ENCODE measurements at places on chromosomes 3 and 15.
A peak's percentile ranks its signal among the peaks of the same experiment; 100 is the strongest.

GRCh38 chr3:87354398-87354797 lies 78.0 kb upstream of the POU1F1 start:
- DNase-seq: no peak

- no peak for DNase-seq
Measured at GRCh38 chr15:50140098-50140497, 21.1 kb upstream of the ATP8B4 start.

- DNase-seq: no peak
Measured at GRCh38 chr3:33658991-33659848, 58.8 kb downstream of the CLASP2 start.

DNA sequence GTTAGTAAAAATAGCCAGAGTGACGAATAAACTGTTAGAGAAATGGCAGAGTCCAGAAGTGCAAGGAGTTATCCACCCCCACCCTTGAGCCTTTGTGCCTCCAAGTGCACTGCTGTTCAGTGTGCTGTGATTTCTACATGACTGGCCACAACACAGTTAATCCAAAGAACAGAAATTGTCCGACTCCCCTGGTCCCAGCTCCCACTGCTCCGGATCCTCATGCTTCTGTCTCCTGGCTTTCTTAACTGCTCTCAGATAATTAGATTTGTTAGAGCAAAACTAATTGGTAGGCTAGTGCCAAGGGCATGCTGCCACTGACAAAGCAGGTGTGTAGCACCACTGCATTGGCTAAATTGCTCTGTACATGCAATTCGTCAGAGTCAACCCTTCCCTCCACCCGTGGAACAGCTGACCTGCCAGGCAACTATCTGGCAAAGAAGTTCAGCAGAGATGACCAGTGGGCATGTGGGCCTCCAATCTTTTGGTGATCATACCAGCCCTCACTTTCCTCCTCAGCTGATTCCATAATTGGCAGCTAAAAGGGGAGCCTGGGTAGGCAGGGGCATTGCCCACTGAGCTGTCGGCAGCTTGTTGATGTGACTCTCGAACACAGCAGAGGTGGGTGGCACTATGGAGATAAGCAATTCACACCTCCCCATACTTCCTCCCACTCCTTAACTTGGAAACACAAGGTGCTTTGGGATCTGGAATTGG lies 18.9 kb upstream of the ACAP2 start:
- no peak for DNase-seq

GRCh38 chr15:72919936-72920465 lies 132.3 kb upstream of the NEO1 start:
- DNase-seq: no peak

GRCh38 chr3:3178498-3179328 lies 778 bp downstream of the CRBN start:
- DNase-seq: no peak

GRCh38 chr3:120111898-120112297 lies 17.7 kb upstream of the GSK3B start:
- DNase-seq: no peak

GRCh38 chr15:98121957-98122356 lies 161.5 kb downstream of the ARRDC4 start:
- DNase-seq: no peak

- DNase-seq: no peak
Measured at GRCh38 chr3:33331414-33331813, 54.2 kb downstream of the FBXL2 start.

- DNase-seq: no peak
Measured at GRCh38 chr15:95884276-95884675, 446.2 kb upstream of the NR2F2 start.

- DNase-seq: no peak
Measured at GRCh38 chr15:51128701-51129100, 34.0 kb upstream of the TNFAIP8L3 start.

- no peak for DNase-seq
Measured at GRCh38 chr15:73949496-73949895, 23.2 kb downstream of the LOXL1 start.

- DNase-seq: no peak
Measured at GRCh38 chr3:37761043-37761442, 100.6 kb upstream of the CTDSPL start.

DNA sequence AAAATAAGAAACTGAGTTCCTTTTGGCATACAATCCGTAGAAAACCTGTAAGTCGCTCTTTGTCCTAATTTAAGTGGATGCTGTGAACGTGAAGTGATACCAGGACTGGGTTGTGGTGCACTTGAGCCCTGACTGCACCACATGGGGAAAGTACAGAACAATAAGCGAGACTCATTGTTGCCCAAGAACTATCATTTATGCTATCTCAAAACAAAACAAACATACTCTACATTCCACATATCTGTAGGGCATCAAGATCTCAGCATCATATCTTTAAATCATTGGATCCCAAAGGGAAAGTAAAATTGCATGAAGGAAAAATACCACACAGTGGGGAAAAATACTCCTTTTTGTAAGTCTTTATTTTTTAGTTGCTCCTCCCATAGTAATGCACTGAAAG lies 580.3 kb downstream of the MECOM start:
- no peak for DNase-seq

- DNase-seq: no peak
Measured at GRCh38 chr3:30548600-30548999, 57.8 kb upstream of the TGFBR2 start.

DNA sequence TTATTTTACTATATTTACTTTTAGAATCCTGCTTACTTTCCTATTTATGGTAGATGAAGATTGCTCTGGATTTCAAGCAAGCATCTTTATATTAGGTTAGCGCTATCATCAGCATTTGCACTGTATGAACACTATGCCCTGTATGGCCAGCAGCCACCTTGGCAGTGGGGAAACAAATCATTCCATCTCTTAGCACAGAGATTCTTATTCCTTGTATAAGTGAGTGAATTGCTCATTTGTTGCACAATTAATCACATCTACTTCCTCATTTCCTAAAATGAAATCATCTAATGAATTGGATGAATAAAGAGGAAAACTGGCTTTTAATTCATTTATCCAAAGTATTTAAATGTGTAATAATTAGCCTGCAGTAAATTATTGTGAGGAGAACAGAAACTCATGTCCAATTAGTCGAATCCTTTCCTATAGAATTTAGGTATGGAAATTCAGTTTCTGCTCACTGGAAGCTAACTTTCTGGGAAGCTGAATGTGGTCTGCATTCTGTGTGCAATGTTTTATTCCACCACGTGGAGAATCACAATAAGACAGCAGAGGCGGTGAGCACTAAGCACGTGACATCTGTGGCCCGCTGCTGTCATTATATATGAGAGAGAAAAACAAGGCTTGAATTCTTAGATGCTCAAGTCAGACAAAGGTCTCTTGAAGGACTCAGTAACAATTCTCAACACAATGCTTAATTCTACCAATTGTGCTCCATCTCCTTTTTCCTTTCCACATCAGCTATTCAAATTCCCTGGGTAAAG lies 93.4 kb downstream of the PEX5L start:
- no peak for DNase-seq

DNA sequence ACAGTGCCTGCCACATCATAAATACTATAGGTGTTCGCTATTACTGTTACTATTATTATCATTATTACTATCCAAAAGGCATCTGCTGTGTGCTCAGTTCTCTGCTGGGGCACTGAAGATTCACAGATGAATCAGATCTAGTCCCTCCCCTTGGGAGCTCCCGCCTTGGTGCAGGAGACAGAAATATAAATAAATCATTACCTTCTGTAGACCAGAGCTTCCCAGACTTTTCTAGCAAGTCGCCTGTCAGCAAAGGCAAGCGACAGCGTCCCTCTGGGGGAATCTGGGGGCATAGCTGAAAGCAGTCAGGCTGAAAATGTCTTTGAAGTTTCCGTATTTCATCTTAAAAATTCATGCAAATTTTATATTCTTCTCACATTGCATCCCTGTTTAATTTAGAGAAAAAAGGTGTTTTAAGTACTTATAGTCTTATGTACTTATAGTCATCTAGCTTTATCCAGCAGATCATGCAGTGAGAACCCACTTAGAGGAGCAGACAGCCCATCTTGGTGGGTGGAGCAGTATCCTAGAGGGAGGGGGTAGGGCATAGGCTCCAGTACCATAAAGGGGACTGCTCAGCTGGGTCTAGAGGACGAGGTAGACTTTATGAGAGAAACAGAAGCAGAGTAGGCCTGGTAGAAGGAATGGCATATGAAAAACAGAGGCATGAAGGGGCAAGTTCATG lies 10.4 kb upstream of the BRPF1 start:
- no peak for DNase-seq

- DNase-seq: no peak
Measured at GRCh38 chr15:41870689-41871081, 23.2 kb downstream of the SPTBN5 start.

DNA sequence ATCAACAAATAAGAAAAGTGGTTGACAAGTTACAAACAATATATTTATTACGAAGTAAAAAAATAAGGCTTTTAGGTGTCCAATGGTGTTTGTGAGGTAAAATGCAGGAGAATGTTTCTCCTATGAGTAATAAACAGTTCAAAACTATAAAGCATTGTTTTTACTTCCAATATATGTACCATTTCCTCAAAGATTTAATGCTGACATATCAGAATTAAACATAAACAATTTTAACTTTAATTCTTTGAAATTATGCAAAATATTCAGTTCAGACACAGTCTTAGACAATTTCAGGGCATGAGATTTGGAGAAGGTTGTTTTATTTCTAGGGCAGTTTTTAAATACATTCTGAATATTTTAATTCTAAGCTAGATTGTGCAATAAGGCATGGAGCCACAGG lies 602.5 kb upstream of the DPPA4 start:
- DNase-seq: no peak

- no peak for DNase-seq
Measured at GRCh38 chr3:136778865-136779264, 26.7 kb upstream of the STAG1 start.

DNA sequence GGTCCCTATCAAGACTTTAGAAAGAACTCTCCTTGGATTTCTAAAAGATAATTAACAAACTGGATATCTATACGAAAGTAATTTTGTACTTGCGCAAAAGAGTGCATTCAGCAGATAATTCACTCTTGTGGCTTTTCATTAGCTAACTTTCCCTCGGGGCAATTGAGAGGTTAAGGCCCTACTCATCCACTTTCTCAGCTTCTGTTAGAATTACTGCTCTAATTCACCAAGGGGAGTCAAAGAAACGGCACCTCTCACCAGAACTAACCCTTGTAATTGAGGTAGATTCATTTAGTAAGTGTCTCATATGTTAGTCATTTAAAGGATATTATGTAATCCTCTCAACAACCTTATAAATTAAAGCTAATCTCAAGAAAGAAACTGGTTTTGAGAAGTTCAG lies 22.5 kb upstream of the MB21D2 start:
- DNase-seq: no peak

GRCh38 chr3:31714495-31715280 lies 182.0 kb downstream of the STT3B start:
- DNase-seq: no peak

- no peak for DNase-seq
Measured at GRCh38 chr3:132486099-132486498, 68.8 kb downstream of the DNAJC13 start.

DNA sequence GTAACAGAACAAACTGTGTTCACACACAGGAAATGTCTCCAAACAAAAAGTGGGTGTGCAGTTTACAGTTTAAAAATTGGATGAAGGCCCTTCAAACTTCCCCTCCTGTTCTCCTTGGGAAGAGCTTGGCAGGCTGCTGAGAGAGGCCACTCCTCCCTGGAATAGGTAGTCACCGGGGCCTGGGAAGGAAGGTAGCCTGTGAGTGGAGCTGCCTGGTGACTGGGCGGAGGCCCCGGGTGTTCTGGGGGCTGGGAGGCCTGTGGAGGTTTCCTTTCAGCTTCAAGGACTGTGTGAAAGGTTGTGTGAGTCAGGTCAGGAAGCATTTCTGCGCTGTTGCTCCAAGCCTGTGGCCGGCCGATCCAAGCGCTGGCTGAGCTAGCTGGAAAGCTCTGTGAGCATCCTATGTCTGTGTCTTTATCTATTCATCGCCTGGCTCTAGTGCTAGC lies 14.1 kb downstream of the SLCO3A1 start:
- no peak for DNase-seq

DNA sequence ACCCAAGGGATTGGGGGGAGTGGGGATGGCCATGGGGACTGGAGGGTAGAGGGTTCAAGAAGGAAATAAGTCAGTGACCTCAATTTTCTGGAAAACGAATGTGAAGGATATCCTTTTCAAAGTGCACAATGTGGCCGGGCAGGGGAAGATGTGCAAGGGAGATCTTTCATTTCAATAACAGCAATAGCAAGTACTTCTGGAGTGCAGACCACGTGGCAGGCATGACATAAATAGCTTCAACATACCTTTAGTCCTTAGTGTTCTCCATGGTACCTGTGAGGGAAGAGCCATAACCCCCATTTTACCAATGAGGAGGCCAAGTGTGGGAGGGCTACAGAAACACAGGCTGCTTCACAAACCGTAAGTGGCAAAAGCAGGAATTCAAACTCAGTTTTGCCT lies 138.7 kb downstream of the FOXP1 start:
- no peak for DNase-seq

- DNase-seq: no peak
Measured at GRCh38 chr3:126360046-126360713, 3.0 kb upstream of the KLF15 start.

DNA sequence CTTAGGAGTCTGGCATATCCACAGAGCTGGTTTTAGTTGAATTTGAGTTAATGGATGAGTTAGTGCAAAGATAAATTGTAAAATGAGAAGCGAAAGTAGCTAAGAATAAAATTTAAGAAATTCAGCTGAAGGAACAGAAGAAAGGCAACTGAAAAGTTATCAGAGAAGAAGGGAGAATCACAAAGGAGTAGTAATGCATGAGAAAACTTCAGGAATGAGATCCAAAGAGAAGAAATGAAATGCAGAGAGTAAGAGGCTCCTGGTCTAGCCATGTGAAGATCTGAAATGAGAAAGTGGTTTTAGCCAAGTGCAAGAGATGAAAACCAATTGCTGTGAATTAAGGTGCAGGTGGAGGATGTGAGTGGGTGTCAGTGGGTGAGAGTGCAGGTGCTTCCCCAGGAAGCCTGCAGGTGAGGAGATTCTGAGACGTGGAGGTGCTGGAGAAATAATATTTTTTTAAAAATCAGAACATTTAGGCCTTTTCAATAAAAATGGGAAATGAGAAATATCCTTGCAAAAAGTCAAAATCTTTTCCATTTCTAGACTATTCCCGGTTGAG lies 18.5 kb downstream of the KBTBD8 start:
- DNase-seq: no peak

GRCh38 chr15:66459818-66460615 lies 37.5 kb downstream of the SNAPC5 start:
- DNase-seq: no peak

- no peak for DNase-seq
Measured at GRCh38 chr3:33932010-33932764, 133.8 kb downstream of the PDCD6IP start.

DNA sequence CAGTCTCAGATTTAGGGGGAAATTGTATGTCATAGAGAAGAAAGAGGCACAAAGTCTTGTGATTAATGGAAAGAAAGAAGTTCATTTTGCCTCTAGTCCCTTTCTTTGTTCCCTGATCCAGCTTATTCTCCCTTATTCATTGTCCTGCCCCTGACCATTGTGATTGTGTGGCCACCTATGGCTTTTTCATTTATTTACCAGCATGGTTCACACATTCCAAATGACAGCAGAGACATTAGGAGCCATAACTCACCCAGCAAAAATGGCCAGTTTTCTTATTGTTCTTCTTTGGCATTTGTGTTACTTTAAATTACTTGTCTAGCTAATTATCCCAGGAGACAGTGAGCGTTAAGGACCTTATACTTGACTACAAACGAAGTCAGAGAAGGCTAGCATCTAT lies 36.3 kb upstream of the SGO1 start:
- no peak for DNase-seq

- no peak for DNase-seq
Measured at GRCh38 chr15:38193496-38193895, 59.1 kb upstream of the SPRED1 start.

GRCh38 chr3:188153437-188154013 lies 432 bp upstream of the LPP start:
- DNase-seq: peak; percentile 59

GRCh38 chr15:80831606-80832224 lies 52.5 kb downstream of the CEMIP start:
- no peak for DNase-seq
